NCI-H2171 treated with DMSO at 0.1 percent for 48 hours (cell line): ENCODE measurements at places on chromosomes 5 and 9.

DNA sequence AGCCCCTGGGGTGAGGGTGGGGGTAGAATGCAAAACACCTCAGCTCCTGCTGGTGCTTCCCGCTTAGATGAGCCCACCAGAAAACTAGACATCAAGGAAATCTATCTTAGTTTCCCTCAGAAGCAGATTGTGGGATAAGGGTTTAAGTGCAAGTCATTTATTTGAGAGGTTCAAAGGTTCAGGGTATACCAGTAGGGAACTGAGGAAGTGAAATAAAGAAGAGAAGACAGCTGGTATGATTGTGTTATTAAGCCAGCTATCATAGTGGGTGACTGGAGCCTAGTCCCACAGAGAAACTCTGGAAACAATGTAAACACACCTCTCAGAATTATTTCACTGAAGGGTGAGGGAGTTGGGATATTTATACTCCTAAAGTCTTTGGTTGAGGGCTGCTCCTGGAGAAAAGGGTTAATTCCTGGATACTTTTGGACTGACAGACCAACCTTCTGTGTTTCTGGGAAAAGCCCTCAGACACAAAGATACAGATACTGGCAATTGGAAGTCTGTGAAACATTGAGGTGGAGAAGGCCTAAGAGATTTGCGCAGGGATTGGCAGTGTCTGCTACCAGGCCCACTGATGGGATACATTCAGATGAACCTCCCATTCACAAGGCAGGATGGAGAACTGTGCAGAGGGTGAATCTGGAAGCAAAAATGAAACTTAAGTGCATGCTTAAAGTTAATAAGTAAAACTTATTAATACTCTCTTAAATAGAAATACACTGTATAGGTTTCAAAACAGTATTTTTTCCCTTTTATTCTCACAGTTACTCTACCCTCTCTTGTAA lies 6.4 kb upstream of the DCTN4 start:
- no peak for DNase-seq

DNA sequence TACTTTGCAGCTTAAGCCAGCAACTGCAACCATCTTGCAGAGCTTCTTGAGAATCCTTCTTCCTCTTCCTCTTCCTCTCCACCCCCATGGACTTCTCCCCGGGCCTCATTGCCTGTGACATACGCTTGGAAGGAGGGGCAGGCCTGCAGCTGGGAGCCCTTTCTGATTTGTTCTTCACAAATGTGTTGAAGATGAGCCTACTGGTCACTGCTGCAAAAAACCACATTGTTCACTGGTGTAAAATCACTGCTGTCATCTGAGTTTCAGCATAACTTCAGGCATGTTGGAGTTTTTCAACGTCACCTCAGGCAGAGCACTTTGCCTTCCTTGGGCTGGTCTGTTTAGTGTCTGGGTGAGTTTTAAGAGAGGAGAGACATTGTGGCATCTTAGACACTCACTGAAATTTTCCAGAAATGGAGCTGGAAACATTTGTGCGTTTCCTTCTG lies 7.9 kb downstream of the TJP2 start:
- DNase-seq: no peak

GRCh38 chr5:96157841-96158291 lies 196.2 kb upstream of the ELL2 start:
- DNase-seq: peak; percentile 18

- no peak for DNase-seq
Observed at GRCh38 chr5:80275347-80275746, 19.5 kb upstream of the SERINC5 start.

DNA sequence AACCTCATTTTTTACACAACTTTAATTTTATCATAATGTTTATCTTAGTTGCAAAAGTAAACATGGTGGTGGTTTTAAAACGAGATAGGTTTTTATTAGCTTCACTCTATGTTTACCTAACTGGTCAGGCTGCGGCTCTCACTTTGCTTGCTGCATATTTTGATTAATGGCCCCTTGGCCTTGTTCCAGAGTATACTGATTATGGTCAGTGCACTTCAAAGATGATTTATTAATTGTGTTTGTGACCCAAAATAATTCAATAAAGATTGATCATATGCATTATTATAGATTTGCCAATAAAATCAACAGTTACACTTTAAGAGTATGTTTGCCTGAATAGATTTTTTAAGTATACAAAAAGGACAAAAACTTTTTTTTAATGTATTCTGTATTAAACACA lies 188.0 kb downstream of the XRCC4 start:
- DNase-seq: no peak

GRCh38 chr5:102713682-102714231 lies 41.3 kb upstream of the PAM start:
- DNase-seq: no peak
